Kidney epithelial cell (primary cell): ENCODE measurements at places on chromosomes 16 and 17. TPM values are rescaled to one million over a fixed set of nuclear protein-coding genes. Genes with fewer than 3 reads are reported as not detected.

Gene HOXB3
- total RNA-seq: 24.0 and 31.1 TPM in 2 replicates

Gene TBX6
- 0.55 and 0.58 TPM in 2 replicates for total RNA-seq

Gene SMCR8
- 30.2 and 30.8 TPM in 2 replicates for total RNA-seq

Gene WNK4
- total RNA-seq: 0.67 and 0.96 TPM in 2 replicates

DNA sequence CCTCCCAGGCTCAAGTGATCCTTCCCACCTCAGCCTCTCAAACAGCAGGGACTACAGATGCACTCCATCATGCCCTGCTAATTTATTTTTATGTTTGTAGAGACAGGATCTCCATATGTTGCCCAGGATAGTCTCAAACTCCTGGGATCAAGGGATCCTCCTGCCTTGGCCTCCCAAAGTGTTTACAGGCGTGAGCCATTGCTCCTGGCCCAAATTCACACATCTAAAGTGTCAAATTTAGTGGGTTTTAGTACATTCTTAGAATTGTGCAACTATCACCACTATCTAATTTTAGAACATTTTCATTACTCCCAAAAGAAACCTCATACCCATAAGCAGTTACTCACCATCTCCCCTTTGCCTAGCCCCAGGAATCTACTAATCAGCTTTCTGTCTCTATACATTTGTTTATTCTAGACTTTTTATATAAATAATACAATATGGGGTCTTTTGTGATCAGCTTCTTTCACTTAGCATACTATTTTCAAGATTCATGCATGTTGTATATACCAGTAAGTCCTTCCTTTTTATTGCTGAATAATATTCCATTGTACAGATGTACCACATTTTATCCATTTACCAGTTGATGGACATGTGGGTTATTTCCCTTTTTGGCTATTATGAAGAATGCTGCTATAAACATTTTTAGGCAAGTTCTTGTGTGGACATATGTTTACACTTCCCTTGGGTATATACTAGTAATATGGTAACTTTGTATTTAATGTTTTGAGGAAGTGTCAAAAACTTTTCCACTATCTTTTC is 25.1 kb upstream of the ITGA2B start:
- DNase-seq: no peak

DNA sequence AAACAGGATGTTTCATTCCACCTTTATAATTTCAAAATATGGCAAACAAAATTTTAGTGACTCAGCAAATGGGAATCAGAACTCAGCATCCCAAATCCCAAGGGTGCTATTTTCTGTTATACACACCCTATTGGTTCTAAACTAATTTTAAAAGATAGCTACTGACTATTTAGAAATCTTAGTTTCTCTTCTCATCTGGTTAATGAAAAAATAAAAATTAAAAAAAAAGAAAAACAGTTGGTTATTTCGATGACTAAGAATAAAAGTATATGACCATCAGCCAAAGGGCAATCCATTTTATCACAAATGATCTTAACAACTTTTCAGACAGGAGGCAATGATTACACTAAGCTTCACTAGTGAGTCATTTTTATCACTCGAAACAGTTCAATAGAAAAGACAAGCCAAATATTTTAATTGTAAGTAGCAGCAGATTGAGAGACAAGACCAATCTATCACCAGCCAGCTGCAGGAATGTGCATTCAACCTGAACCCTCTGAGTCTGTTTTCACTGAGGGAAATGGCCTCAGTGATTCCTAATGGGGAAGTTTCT is 15.2 kb downstream of the PHLPP2 start:
- peak; percentile 37 for DNase-seq

DNA sequence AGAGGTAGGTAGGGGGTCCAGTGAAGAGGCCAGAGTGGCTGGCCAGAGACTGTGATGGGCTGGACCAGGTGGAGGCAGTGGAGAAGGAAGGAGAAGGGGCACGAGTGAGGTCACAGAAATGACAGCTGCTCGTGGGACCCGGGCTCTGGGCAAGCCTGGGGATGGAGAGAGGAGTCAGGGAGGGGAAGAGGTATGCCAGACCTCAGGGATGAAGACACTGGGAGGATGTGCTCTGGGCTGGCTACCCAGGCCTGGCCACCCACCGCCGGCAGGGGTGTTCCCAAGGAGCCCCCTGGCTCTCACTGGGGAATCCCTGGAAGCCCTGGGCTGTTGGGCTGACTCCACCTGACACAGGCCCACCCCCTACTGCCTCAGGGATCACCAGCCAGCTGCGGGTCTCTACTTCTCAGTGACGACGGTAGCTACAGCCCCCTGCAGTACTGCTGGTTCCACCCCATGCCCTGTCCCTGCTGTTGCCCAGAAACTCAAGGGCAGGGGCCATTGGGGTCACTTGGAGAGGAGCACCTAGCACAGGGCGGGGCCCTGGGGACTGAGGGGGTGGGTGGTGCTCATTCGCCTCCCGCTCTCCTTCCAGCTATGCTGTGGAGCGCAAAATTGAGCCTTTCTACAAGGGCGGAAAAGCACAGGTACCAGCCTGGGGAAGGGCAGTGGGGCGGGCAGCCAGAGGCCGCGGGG is 1.8 kb downstream of the TBL3 start:
- no peak for DNase-seq

- DNase-seq: no peak
Measured at GRCh38 chr17:16407911-16408588, 7.3 kb upstream of the TRPV2 start.

- DNase-seq: no peak
Measured at GRCh38 chr17:34141590-34141989, 113.5 kb upstream of the CCL2 start.

GRCh38 chr17:81551458-81552243 is 502 bp downstream of the FAAP100 start:
- DNase-seq: no peak

GRCh38 chr17:65039336-65039988 is 17.1 kb downstream of the GNA13 start:
- no peak for DNase-seq

- no peak for DNase-seq
Measured at GRCh38 chr16:11833951-11834695, 17.2 kb downstream of the RSL1D1 start.

GRCh38 chr16:19367335-19367734 is 50.3 kb upstream of the TMC5 start:
- DNase-seq: no peak

- no peak for DNase-seq
Measured at GRCh38 chr17:71801301-71801700, 319.5 kb upstream of the SOX9 start.

DNA sequence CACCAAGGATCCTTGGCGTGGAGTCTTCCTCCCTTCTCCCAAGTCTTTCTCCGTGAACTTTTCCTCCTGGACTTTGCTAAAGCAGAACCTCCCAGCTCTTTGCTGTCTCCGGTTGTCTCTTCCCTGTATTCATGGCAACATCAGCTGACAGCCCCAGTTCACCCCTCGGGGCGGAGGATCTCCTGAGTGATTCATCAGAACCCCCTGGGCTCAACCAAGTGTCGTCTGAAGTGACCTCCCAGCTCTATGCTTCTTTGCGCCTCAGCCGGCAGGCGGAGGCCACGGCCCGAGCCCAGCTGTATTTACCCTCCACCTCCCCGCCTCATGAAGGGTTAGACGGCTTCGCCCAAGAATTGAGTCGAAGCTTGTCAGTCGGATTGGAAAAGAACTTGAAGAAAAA is 943 bp downstream of the CNTROB start:
- no peak for DNase-seq

GRCh38 chr17:31935512-31935911 is 1.3 kb upstream of the SUZ12 start:
- DNase-seq: no peak

DNA sequence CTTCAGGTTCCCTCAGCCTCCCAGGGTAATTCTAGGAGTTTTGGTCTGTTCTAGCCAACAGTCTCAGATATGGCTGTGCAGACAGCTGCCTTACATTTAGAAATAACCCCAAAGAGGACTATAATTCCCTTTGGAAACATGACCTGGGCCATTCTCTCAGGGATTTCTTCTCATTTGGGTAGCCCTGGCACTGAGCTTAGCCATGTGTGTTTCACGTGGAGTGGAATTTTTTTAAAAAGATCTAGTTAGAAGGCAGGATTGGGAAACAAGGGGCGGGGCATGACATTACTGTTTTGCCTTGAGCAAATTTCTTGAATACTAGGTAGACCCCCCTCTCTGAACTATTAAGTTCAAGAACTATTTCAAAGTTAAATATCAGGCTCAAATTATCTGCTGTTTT is 29.6 kb upstream of the MRC2 start:
- no peak for DNase-seq

DNA sequence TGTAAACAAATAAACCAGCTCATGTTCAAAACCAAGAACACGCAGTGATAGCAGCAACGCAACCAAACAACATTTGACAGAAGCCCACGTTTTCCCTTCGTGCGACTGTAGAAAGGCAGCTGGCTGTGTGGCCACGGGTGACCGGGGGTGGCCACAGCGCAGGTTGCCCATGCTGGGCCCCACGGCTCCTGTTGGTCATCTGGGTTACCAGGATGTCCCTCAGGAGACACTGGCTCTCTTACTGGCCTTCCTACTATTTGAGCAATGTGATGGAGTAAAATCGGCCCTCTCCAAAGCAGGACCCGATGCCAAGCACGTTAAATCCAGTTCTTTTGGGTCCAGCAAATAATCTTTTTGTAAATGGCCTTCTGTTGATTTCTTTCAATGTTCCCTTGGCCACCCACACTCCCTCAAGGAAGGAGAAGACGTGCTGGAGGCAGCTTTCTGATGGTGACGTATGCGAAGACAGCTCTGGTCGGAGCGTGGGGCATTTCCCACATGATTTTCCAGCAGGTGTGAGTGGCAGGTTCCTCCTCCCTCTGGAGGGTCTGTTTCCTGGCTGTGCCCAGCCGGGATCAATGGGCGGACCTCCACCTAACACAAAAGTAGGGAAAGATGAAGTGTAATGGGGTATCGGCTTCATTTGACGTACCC is 143.1 kb upstream of the CHMP6 start:
- no peak for DNase-seq

DNA sequence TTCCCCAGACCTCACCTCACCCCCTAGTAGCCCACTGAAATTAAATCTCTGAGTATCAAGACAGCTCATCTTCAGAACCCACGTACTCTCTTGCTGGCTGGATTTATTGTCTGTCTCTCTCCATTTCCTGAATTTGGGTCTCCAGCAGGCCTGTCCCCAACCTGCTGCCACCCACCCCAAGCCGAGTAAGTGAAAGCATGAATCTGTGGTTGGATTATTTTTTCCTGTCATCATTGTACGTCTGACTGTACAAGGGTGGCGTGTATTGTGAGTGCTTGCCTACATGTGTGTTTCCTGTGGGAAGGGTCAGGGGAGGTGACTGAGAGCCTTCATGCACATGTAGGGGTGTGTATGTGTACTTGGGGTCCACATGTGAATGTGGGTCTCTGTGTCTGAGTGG is 5.4 kb downstream of the TNP2 start:
- DNase-seq: no peak

DNA sequence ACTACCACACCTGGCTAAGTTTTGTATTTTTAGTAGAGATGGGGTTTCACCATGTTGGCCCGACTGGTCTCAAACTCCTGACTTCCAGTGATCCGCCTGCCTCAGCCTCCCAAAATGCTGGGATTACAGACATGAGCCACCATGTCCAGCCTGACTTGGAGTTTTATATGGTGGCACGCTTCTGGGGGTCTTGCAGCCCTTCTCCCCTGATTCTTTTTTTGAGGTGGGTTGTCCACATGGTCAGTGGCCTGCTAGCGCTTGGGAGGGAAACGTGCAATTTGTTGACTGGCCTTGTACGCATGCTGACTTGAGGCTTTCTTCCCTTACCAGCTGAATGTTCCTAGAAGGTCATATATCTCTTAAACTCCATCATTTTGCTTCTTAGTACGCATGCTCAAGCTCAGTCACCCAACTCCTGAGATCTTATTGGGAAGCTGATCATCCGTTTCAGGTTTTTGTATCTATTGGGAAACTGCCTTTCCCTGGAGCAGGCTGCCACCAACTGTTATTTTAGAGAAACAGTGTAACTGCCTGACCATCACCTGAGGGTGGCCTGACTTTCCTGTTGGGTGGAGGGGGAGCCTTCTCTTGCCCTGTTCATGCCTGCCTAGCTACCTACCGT is 13.7 kb upstream of the LDHD start:
- DNase-seq: no peak

DNA sequence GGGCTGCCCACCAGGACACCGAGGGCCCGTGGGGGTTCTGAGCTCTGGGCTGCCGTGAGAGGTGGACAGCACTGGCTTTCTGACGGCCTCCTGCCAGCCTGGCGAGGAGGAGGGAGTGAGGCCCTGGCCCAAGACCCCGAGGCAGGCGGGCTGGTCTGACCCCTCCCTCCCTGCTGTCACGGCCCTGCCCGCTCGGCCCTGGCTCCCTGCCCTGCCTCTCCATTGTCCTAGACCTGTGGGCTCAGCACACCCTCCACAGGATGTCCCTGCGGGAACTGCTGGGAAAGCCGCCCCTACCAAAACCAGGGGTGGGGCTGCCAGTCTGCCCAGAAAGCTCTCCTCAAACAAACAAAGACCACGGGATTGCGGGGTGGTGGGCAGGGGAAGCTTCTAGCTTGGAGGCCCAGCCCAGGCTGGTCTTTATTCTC is 20.7 kb downstream of the SPNS2 start:
- DNase-seq: no peak

DNA sequence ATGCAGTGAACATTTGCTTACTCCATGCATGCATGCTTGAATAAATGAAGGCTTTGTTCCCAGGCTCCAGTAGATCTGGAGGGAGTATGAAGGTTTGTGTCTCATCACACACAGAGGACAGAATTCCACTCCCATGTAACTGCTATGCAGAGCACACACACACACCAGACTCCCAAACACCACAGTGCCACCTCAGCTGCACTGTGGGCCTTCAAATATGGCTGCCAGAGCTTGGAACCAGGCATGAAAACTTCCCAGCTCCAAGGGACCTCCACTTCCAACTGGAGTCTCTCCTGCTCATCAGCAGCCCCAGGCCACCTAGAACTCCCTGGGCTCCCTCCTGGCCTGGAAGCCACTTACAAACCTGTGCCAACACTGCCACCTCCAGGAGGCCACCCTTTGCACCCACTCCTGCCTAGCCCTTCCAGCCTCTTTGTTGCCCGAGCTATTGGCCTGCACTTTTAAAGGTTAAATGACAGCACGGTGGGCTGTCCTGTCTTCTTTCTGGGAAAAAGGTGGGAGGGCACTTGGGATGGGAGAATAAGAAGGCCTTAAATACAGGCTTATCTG is 151.2 kb downstream of the ZNF423 start:
- no peak for DNase-seq

- DNase-seq: no peak
Measured at GRCh38 chr17:37450112-37450511, 39.6 kb upstream of the DUSP14 start.

DNA sequence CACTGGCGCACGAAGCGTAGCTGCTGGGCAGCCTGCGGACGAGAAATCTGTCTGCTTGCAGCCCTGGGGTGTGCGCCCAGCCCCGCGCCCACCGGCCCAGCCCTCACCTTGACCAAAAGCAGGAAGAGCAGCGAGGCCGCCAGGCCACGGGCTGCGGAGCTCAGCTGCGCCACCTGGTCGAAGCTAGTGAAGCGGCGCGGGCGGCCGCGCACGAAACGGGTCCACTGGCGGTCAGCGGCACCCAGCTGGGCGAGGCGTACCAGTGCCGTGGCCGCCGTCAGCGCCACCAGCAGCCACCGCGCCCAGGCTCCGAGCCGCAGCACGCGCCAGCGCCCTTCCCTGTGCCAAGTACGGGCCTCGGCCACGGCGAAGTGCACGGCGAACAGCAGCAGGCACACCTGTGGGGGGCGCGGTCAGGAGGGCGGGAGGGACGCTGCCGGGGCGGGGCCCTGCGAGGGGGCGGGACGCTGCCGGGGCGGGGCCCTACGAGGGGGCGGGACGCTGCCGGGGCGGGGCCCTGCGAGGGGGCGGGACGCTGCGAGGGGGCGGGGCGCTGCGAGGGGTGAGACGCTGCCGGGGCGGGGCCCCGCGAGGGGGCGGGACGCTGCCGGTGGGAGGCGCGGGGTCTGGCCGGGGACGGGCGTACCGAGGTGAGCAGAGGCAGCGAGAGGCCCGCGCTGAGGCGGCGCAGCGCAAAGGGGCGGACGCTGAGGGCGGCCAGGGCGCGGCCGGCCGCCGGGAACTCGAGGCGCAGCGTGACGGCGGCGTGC is 43.2 kb downstream of the TSC2 start:
- DNase-seq: no peak
